ENCODE measurements at places on chromosomes 16 and 17. TPM values are rescaled to one million over a fixed set of nuclear protein-coding genes. Genes with fewer than 3 reads are reported as not detected.

PRAC1 gene
- total RNA-seq: not detected

GRCh38 chr16:27725236-27726000, 175.5 kb downstream of the KATNIP start:
- peaks cover 32% of the 10 kb centered on the region for H3K36me3 ChIP-seq
- H3K4me1 ChIP-seq: peaks cover 55% of the 10 kb centered on the region
- peak overlapping the region; percentile 14 for H3K27ac ChIP-seq
- H3K27me3 ChIP-seq: no peaks in the 10 kb centered on the region
- H3K4me3 ChIP-seq: no peak overlapping the region

FOXN1 gene
- not detected for total RNA-seq

LRRC59 gene
- 92.3 TPM for total RNA-seq

HIC1 gene
- total RNA-seq: 0.37 TPM

USH1G gene
- total RNA-seq: not detected

DNA sequence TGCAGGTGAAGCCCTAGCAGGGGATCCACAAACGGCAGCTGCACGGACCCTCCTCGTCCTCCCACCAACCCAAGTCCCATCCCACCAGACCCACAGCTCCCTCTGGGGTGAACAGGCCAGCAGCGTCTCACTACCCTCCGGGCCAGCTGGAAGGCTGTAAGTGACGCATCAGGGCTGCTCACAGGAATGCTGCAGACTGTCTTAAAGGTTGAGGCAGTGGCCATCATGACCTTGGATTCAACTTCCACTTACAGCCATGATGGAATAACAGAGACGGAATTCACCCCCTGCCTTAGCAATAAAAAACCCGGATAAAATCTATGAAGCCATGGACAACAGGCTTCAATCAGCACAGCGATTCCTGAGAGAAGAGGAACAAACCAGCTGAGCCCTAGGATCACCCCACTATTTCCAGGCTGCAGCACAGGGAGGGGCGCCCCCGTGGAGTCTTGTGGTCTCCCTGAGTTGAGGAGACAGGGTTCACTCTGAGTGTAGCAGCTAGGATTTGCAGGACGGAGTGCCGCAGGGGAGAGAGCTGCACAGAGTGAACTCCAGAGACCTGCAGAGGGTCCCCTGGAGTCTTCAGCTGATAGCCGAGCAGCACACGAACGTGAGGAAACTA, 10.5 kb downstream of the FAM83G start:
- no peaks in the 10 kb centered on the region for H3K27me3 ChIP-seq
- no peak for DNase-seq
- peaks cover 5% of the 10 kb centered on the region for H3K36me3 ChIP-seq
- no peak overlapping the region for H3K4me3 ChIP-seq

IGF2BP1 gene
- total RNA-seq: 536 TPM

RNF222 gene
- total RNA-seq: not detected

DNA sequence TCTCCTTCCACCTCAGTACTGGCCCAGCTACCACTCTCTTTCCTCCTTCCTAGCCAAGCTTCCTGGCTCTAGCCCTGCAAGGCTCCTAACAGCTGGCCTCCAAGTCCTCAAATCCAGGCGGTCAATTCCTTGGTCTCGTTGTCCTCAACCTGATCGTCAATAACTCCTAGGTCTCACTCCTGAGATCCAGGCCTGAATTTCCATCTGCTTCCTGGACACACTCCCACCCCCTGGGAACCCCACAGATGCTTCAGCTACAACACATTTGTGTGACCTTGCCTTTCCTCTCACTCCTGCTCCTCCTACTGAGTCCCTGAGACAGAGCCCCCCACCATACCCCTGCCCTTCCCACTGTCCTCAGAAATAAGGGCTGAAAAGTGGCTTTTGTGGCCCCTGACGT, 2.3 kb downstream of the ENKD1 start:
- DNase-seq: no peak
- peaks cover 33% of the 10 kb centered on the region for H3K4me1 ChIP-seq
- H3K36me3 ChIP-seq: peaks cover 3% of the 10 kb centered on the region
- H3K4me3 ChIP-seq: peak overlapping the region; percentile 72
- peaks cover 8% of the 10 kb centered on the region for H3K27me3 ChIP-seq

GRCh38 chr16:62597875-62598274, 561.6 kb upstream of the CDH8 start:
- no peaks in the 10 kb centered on the region for H3K27me3 ChIP-seq
- H3K4me1 ChIP-seq: peaks cover 26% of the 10 kb centered on the region
- H3K27ac ChIP-seq: no peak overlapping the region
- no peaks in the 10 kb centered on the region for H3K36me3 ChIP-seq
- no peak overlapping the region for H3K4me3 ChIP-seq

All from neural crest cell (in vitro differentiated cells).